ENCODE measurements at places on chromosomes 4 and X. TPM values are rescaled to one million over a fixed set of nuclear protein-coding genes. Genes with fewer than 3 reads are reported as not detected.

- no peak for DNase-seq
- no peak overlapping the region for H3K27ac ChIP-seq
- H3K36me3 ChIP-seq, result no peaks in the 10 kb centered on the region
- no peaks in the 10 kb centered on the region for H3K27me3 ChIP-seq
- no peak overlapping the region for H3K4me3 ChIP-seq
- no peaks in the 10 kb centered on the region for H3K4me1 ChIP-seq
Measured at GRCh38 chr4:158376106-158376840, 145.4 kb upstream of the RXFP1 start.

DNA sequence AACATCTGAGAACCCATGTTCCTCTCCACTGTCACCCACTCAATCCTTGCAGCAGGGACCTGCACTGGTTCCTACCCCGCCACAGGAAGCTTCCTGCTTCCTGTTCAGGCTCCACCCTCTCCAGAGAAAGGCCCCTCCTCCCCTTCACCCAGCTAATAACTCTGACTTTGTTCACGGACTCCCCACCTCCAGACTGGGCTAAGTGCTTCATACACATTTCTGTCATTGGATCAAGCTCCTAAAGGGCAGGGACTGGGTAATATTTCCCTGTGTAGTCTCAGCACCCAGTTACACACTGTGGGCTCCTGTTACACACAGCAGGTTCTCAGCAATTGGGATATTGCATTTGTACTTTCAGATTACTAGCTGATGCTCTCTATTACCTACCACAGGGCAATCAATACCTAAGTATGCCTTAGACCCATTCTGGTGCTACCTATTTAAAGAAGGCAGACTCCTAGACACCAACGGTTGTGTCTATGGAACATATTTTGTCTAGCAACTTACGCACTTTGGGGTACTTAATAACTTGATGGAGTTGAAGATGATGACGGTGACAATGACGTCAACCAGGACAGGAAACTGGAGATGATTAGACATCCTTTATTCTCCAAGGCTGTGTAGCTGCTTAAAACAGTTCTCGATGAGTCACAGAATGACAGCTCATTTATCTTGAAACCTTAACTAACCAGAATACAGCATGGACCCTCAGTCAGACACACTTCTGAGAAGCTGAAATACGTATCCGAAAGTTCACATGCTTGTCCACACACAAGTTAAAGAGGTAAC is 58.1 kb downstream of the MAML3 start:
- no peaks in the 10 kb centered on the region for H3K27me3 ChIP-seq
- H3K4me1 ChIP-seq, result peaks cover 44% of the 10 kb centered on the region
- no peaks in the 10 kb centered on the region for H3K36me3 ChIP-seq
- DNase-seq, result no peak
- H3K4me3 ChIP-seq, result no peak overlapping the region

Gene CHIC1
- total RNA-seq, result 6.7 TPM

Gene BTK
- 15.5 TPM for total RNA-seq

Gene NAT8L
- total RNA-seq, result 0.28 TPM

Measured in lung (tissue), 17 donors.